ENCODE measurements at places on chromosomes 4 and X. TPM values are rescaled to one million over a fixed set of nuclear protein-coding genes. Genes with fewer than 3 reads are reported as not detected.

ZFYVE28 gene
- total RNA-seq = not detected

GCNA gene
- 0.48 TPM for total RNA-seq

NPY2R gene
- not detected for total RNA-seq

ADRA2C gene
- 18.5 TPM for total RNA-seq

ASB12 gene
- total RNA-seq = not detected

DRD5 gene
- total RNA-seq = not detected

PHOX2B gene
- total RNA-seq = not detected

PRRG3 gene
- not detected for total RNA-seq

HTN3 gene
- not detected for total RNA-seq

SMIM43 gene
- not detected for total RNA-seq

TRIM75 gene
- 0.87 TPM for total RNA-seq

PDHA1 gene
- total RNA-seq = 393 TPM

MORF4L2 gene
- 864 TPM for total RNA-seq

PNMA6A gene
- total RNA-seq = not detected

LGI2 gene
- 12.0 TPM for total RNA-seq

RBMXL3 gene
- total RNA-seq = not detected

TRO gene
- total RNA-seq = 27.0 TPM

GUCY1B1 gene
- total RNA-seq = 3.2 TPM

HMGB2 gene
- 281 TPM for total RNA-seq

SATL1 gene
- 0.46 TPM for total RNA-seq

IBSP gene
- total RNA-seq = not detected

SPANXN4 gene
- not detected for total RNA-seq

ADH1A gene
- total RNA-seq = not detected

MAMLD1 gene
- 5.5 TPM for total RNA-seq

YTHDC1 gene
- total RNA-seq = 99.6 TPM

EREG gene
- total RNA-seq = not detected

USP17L24 gene
- not detected for total RNA-seq

DMRTC1B gene
- not detected for total RNA-seq

MAGED4B gene
- total RNA-seq = 43.1 TPM

MAGEB17 gene
- total RNA-seq = 0.20 TPM

ERAS gene
- not detected for total RNA-seq

GIMD1 gene
- not detected for total RNA-seq

PDLIM3 gene
- total RNA-seq = 144 TPM

GPR50 gene
- not detected for total RNA-seq

GAK gene
- 74.2 TPM for total RNA-seq

PARM1 gene
- 128 TPM for total RNA-seq

KCND1 gene
- 0.08 TPM for total RNA-seq

FAM47E gene
- total RNA-seq = 0.28 TPM

LRP2BP gene
- 0.16 TPM for total RNA-seq

JAKMIP1 gene
- total RNA-seq = not detected

TBCK gene
- total RNA-seq = 26.5 TPM

CXCL6 gene
- 0.08 TPM for total RNA-seq

SLC10A6 gene
- not detected for total RNA-seq

MAGEA9 gene
- not detected for total RNA-seq

CDS1 gene
- total RNA-seq = 1.6 TPM

CCDC158 gene
- not detected for total RNA-seq

MAGEA4 gene
- not detected for total RNA-seq

FAM9C gene
- 0.16 TPM for total RNA-seq

ALB gene
- total RNA-seq = not detected

BLOC1S4 gene
- 17.2 TPM for total RNA-seq

FNIP2 gene
- total RNA-seq = 18.4 TPM

CEP135 gene
- 24.3 TPM for total RNA-seq

TCP11X2 gene
- total RNA-seq = not detected

All from SJCRH30 (cell line).